Activated naive CD4-positive, alpha-beta T cell treated with anti-CD3 and anti-CD28 coated beads, Interleukin-2, amount 10 ng/mL, durations not matched to agents 7 days and 5 days (primary cell): ENCODE measurements at places on chromosomes 4 and X.

GRCh38 chrX:8913655-8914409, 112.6 kb upstream of the FAM9A start:
- DNase-seq: no peak

DNA sequence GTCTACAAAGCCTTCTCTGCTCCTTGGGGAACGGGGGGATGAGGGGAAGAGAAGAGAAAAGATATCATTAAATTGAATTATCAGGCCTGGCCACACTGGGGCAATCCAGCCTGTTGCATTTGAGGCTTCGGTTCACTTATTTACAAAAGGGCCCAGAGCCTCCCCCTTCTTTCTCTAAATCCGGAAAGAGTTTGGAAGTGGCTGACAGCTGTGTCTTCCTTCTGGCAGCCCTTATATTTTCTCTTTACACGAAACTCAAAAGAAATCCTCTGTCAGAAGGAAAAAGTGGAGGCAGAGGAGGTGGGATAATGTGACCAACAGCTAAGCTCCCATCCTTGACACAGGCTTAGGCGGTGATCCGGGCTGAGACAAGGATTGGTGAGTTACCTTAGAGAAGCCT, 158.3 kb upstream of the TAPT1 start:
- DNase-seq: no peak

GRCh38 chrX:124690495-124690894, 344.1 kb downstream of the SH2D1A start:
- DNase-seq: no peak

DNA sequence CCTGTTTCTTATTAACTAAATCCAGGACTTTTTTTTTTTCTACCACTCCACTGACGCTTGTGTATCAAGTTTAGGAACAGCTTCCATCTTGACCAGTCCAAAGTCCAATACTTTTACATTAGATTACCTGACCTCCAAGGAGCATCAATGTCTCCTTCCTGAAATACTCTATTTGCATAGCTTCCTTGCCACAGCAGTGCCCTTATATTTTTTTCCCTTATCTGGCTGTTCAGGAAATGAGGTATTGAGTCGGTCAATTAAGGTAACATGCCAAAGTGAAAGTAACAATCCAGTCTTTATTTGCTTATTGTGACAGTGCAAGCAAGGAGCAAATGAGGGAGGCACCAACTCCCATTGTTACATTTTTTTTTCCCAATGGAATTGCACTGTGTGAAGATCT, 730.8 kb upstream of the NDST4 start:
- no peak for DNase-seq

DNA sequence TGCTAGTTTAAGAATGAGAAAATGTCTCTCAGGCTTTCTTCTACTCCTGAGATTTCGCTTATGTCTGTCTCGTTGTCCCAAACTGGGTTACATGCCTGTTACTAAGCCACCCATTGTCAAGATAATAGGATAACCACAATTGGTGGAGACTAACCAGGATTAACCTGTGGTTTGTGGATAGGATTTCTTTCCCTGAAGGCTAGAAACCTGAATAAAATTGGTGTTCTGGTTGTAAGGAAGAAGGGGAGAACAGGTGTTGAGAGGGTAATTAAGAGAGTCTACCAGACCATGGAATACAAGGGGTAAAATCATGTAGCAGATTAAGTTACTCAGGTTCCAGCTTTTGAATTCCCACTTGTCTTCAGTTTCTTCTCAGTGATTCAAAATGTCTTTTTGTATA, 225.4 kb downstream of the CPE start:
- DNase-seq: no peak

- DNase-seq: no peak
These were observed 1082.6 kb upstream of the LCORL start for GRCh38 chr4:19104176-19104575.

- DNase-seq: no peak
These were observed 109.3 kb upstream of the KLHL13 start for GRCh38 chrX:118225711-118226428.

GRCh38 chr4:74487771-74488170, 42.8 kb downstream of the AREG start:
- DNase-seq: no peak

DNA sequence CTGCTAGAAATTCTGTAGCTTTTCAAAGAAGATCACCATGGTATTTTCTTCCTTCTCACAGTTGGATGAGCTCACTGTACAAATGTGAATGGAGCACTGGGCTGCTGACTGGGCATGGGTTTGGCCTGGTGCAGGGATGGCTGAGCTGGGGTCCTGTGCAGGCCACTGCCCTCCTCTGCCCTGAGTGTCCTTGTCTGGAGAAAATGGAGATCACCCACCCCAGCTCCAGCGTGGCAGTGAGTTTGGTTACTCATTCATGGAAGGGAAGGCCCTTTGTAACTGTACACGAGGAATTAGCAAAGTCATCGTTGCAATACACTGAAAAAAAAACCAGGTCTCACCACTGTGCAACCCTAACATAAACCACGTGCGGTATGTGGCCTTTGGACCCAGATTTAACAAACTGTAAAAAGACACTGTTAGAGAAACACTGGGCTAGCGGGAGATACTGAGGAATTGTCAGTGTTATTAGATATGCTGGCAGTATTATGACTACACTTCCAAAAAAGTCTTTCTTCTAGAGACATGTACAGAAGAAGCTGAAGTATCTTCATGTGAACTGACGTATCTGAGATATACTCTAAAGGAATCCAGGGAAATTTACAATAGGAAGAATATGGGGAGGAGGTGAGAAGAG, 16.1 kb upstream of the TBC1D14 start:
- DNase-seq: no peak

GRCh38 chrX:129614481-129615255, 40.1 kb downstream of the APLN start:
- no peak for DNase-seq

DNA sequence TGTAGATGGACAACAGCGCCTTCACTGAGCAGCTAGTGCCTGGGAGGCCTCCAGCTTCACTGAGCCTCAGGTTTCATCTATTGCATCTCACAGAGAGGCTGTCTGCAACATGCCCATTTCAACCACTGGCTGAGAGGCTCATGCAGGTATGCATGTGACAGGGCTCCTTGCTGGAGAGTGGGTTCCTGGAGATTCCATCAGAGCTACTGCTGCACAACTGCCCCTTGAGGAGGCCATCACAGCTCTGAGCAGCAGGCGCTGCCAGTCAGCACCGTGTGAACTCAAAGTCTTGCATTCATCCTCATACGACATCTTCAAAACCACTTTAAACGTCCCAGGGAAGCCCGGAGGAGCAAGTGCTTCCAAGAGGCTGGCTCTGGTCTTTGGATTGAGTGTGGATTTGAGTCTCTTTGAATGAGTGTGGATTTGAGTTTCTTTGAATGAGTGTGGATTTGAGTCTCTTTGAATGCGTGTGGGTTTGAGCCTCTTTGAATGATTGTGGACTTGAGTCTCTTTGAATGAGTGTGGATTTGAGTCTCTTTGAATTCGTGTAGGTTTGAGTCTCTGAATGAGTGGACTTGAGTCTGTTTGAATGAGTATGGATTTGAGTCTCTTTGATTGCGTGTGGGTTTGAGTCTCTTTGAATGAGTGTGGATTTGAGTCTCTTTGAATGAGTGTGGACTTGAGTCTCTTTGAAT, 8.7 kb downstream of the P2RY8 start:
- DNase-seq: no peak

- DNase-seq: peak; percentile 77
These were observed 4.4 kb upstream of the CXorf38 start for GRCh38 chrX:40651620-40652223.

- DNase-seq: no peak
These were observed 3.4 kb upstream of the ZRSR2 start for GRCh38 chrX:15786915-15787314.

DNA sequence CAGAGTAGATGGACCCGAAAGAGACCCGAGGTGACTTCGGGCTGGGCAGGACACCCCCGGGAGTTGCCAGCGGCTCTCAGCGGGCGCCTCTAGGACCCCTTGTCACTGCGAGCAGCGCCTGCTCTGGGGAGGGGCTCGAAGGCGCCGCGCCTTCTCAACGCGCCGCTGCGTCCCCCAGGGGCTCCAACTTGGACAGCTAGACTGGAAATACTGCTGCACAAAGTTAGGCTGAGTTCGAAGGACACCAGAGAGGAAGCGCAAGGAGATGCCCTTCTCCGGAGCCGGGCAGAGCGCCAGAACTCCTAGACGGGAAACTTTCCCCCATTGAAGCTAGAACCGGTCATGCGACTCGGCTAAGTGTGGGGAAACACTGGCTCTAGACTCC, 493 bp upstream of the KCNIP4 start:
- DNase-seq: no peak

- no peak for DNase-seq
These were observed 137.4 kb downstream of the DCLK2 start for GRCh38 chr4:150215601-150216000.

DNA sequence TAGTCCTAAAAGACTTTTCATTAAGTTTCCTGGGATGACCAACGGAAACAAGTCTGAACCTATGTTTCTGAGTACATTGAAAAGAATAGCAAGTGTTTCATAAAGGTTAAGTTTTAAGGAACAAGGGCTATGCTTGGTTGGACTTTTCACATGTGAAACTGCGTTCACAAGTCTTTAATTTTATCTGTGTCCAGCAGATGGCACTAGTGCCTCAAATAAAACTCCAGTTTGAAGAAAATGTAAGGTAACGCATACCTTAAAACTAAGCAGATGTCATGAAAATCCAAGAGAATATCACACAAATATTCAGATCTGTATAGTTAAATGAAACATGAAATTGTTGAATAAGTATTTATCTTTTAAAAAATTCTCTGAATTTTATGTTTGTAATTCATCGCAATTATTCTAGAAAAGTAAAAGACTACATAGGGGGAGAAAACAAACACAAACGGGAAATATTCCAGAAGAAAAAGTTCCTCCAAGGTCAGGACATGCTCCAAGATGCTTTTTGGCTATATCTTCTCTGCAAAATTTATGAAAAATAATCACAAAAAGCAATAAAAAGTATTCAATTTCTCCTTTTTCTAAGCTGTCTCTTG, 89.6 kb upstream of the MAD2L1 start:
- peak; percentile 29 for DNase-seq

- DNase-seq: no peak
These were observed 12.6 kb downstream of the SRD5A3 start for GRCh38 chr4:55358668-55359067.

GRCh38 chr4:156322592-156322991, 368.9 kb upstream of the CTSO start:
- no peak for DNase-seq

GRCh38 chr4:25123236-25123635, 37.0 kb downstream of the SEPSECS start:
- no peak for DNase-seq

GRCh38 chrX:94058728-94059382, 384.8 kb downstream of the FAM133A start:
- DNase-seq: no peak

- no peak for DNase-seq
These were observed 408.2 kb upstream of the INTU start for GRCh38 chr4:127224556-127224955.

GRCh38 chr4:5800496-5800895, 89.5 kb downstream of the EVC start:
- DNase-seq: no peak

GRCh38 chr4:26124753-26125321, 196.0 kb upstream of the RBPJ start:
- DNase-seq: no peak

- DNase-seq: no peak
These were observed 856.7 kb upstream of the PRKX start for GRCh38 chrX:4570151-4570550.

- no peak for DNase-seq
These were observed 137.7 kb downstream of the MID1 start for GRCh38 chrX:10482708-10483107.

DNA sequence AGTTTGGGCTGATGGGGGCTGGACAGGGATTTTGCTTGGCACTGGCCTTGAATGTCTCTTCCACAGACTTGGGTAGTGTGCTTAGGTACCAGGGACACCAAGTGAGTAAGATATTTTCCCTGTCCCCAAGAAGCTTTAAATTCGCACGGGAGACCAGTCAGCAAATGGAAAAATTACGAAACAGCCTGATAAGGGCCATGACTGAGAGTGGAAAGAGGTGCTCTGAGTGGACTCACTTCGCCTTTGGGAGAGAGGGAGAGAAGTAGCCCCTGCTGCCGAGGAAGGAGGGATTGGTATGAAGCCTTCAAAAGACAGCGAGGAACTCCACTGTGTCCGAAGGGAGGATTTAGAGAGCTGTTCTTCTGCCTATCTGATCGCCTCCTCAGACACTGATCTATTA, 2.6 kb downstream of the LSM6 start:
- DNase-seq: no peak

GRCh38 chrX:21993265-21993664, 38.9 kb upstream of the PHEX start:
- no peak for DNase-seq

DNA sequence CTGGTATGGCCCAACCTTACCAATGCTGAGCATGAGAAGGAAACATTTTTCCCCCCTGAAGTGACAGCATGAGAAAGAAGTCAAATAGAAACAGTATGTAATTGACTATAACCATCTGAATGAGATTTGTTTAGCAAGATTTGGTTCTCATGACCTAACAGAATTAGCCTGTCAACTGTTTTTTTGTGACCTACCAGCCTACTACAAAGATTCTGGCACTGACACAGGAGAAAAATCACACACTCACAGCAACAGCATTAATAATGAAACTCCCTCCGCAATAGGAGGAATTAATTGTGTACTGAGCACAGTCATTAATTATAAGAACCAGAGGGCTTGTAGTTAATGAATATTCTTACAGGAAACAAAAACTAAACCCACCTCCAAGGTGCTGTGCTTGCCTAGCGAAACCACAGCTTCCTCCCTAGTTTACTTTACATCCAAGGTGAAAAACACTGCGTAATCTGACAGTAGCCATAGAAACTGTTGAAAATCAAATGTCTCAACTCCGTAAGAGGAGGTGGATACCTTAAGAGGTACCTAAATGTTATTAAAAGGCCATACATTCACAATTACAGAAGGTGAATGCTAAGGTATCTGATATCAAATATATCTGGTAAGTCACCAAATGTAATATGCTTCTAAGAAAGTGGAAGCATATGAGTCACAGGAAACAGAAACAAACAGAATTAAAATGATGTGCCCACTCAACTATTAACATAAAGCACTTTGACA, 34.9 kb downstream of the MMRN1 start:
- peak; percentile 37 for DNase-seq

DNA sequence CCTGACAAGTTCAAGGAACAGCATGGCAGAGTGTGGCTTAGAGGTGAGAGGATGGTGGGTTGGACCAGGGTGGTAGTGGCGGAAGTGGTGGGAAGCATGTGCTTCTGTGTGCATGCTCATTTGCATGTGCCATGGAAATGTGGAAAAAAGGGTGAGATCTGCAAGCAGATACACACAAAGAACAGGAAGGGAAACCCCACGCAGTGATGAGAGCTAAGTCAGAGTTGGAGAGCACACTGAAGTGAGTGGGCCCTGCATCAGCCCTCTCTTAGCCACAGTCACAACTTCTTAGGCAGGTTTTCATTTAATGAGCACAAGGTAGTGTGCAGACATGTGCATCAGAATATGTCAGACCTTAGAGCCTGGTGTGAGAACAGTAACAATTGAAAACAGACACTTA, 483.8 kb downstream of the AFF2 start:
- DNase-seq: no peak

DNA sequence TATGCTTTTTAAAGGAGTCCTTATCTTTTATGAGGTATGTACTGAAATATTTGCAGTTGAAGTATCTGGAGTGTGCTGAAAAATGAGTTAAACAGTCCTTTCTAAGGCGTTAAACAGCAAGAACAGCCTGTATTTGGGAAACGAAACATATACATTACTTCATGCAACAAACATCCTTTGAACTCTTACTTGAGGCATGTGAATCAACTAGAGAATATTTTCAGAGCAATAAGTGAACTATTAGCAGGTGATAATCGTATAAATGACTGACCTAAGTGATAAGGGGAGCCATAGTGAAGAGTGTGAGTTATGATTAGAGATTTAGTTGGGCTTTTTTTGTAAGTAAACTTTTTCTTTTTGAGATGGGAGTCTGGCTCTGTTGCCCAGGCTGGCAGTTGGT, 45.9 kb upstream of the RHOH start:
- no peak for DNase-seq
